Activated CD8-positive, alpha-beta T cell treated with anti-CD3 and anti-CD28 coated beads for 36 hours (primary cell): ENCODE measurements at places on chromosomes 12 and 14. TPM values are rescaled to one million over a fixed set of nuclear protein-coding genes. Genes with fewer than 3 reads are reported as not detected.

- DNase-seq: peak; percentile 93
Measured at GRCh38 chr12:116559162-116559935, at the start of gene MAP1LC3B2. Gene MAP1LC3B2, plus strand, starts transcription at chr12:116559381. Its CDS starts 16,562 bp downstream, at chr12:116575943.

DNA sequence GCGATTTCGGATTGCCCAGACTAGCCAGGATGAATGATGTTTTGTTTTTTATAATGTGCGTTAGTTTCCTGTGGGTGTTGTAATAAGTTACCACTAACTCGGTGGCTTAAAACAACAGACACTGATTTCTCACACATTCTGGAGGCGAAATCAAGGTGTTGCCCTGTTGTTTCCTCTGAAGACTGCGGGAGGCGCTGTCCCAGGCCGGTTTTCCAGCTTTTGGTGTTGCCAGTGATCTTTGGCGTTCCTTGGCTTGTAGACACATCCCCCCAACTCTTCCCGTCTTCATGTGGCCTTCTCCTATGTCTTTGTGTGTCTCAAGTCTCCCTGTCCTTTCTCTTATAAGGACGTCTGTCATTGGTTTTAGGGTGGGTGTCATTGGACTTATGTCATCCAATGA is 267.7 kb downstream of the AACS start:
- DNase-seq: no peak

DNA sequence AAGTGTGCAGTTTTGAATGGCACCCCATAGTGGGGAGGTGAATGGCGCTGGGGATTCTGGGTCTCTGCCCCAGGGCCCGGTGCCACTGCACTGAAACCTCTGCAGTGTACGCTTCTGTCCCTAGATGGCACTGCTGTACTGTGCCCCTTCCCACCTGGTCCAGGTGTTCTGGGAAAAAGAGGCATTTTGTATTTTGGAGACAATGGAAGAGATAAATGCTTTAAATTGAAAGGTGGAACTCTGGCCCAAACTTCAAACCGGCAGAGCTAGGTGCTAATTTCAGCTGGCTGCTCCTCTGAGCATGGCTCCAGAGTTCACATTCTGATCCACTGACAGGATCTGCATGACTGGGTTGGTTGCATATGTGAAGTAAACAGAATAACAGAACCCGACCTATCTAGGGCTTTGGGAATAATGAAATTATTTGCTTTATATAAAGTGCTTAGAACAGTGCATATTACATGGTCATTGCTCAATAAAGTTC is 52.2 kb downstream of the KRT80 start:
- peak; percentile 56 for DNase-seq

DNA sequence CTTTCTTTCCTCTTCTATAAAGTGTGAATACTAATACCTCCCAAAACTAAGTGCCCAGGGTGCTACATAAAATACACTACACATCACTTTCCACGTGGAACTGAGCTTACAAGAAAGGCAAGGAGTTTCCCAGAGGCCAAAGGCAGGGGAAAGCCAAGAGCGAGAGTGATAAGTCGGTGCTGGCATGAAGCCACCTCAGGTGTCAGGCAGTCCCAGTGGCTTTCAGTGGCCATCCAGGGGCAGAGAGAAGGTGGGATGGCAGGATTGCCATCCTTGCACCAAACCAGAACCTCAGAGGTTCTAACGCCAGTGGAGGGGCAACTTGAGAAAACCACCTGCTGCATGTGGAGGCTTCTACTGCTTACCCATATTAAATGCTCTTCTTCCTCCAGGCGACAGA is 79.7 kb upstream of the DIO3 start:
- DNase-seq: no peak

DNA sequence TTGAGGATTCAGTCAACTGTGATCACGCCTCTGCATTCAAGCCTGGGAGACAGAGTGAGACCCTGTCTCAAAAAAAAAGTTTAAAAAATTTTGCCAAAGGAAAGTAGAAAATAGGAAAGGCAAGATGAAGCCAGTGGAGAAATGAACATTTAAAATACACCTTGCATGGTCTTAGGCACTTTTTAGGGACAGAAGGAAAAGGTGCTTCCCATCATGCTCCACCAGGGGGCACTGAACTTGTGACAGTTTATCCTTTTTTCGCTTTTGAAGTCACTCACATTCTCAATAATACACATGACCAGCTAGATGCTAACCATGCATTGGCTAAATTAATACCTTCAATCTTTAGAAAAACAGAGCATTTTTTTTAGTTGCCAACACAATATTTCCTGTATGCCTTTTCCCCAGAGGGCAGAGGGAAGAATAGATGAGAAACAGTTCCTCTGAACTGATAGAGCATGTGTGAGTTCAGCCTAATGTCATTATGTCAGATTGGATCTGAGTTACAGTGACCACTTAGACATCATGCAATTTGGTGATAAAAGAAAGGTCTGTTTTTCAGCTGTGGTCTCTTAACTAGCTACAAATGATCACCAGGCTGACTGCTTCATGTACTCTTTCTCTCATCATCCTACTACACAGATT is 221.8 kb upstream of the SSTR1 start:
- DNase-seq: peak; percentile 67

DNA sequence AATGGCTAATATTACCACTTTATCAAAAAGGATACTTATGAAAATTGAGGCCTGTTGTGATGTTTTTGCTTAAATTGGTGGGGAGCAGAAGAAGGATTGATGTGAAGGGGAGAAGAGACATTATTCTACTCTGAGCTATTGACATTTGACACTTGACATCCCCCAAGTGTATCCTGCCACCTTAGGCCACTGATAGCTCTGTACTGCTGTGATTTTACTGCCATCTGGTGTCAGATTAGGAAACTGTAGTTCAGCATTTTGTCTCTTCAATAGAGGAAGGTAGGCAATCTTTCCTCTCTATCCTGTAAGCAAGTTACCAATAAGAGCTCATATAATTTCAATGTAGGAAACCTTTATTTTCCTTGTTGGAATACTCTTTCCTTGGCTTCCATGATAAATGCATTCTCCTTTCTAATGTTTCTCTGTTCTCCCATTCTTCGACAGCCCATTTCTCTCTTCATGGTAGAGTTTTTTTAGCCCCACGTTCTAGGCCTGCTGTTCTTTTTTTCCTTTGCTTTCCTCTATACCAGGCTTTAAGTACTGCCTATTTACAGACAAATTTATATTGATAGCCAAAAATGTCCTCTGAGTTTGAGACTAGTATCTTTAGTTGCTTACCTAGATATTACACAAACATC is 46.3 kb downstream of the PPHLN1 start:
- peak; percentile 19 for DNase-seq

GRCh38 chr14:77344377-77344996 is 23.7 kb downstream of the GSTZ1 start:
- DNase-seq: no peak

GRCh38 chr12:52280319-52280795 is 5.9 kb downstream of the KRT86 start:
- DNase-seq: no peak

GRCh38 chr12:109770104-109770860 is 56.7 kb downstream of the FAM222A start:
- DNase-seq: no peak

GRCh38 chr12:13772264-13772663 is 209.1 kb downstream of the GRIN2B start:
- no peak for DNase-seq

DNA sequence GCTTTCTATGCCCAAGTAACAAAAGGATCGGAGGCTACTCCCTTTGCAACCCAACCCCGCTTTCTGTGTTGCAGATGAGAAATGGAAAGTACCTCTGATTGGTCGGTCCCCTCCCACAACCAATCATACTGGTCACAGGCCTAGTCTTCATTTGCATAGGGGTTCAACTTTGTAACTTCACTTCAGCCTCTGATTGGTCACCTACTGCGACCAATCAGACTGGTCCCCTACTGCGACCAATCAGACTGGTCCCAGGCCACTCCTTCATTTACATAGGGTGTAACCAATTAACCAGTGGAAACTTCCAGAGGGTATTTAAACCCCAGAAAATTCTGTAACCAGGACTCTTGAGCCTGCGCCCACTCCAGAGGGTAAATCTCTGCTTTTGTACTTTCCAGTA is 906.4 kb upstream of the TMEM132C start:
- DNase-seq: no peak

DNA sequence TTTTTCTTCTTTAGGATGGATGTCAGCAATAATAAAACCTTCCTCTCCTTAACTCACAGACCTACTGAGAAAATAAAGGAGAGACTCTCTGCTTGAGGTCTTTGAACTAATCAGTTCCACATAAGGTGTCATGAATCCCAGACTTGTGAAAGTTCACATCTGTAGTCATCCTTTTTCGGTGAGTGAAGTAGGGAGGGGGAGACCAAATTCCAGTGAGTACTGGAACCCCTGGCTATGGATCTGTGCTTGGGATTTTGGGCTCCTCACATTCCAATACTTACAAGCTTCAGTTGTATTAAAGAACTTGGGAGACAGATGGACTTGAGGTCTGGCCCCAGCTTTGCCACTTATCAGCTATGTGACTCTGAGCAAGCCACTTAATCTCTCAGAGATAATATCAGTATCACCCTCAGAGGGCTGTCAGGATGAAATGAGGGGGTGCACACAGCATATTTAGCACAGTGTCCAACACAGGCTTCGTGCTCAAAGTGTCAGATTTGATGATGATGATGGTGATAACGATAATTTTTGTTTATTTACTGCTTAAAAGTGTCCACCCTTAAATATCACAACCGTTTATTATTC is 34.8 kb upstream of the APPL2 start:
- no peak for DNase-seq

DNA sequence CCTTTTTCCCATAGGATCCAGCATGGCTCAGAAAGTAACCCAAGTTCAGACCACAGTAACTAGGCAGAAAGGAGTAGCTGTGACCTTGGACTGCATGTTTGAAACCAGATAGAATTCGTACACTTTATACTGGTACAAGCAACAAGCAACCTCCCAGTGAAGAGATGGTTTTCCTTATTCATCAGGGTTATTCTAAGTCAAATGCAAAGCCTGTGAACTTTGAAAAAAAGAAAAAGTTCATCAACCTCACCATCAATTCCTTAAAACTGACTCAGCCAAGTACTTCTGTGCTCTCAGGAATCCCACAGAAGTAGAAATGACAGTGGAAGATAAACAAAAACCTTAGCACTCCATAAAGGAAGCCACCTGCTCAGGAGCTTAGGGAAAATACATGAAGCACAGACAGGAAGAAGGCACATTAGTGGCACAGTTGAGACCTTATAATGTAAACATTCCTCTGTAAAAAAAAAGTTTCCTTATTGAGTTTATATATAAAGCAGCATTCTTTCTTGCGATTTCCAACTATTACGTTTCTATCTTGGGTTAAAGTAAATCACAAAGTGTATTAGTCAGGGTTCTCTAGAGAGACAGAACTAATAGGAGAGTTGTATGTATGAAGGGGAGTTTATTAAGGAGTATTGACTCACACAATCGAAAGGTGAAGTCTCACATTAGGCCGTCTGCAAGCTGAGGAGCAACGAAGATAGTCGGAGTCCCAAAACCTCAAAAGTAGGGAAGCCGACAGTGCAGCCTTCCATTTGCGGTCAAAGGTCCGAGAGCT is 398.4 kb downstream of the DAD1 start:
- DNase-seq: no peak

DNA sequence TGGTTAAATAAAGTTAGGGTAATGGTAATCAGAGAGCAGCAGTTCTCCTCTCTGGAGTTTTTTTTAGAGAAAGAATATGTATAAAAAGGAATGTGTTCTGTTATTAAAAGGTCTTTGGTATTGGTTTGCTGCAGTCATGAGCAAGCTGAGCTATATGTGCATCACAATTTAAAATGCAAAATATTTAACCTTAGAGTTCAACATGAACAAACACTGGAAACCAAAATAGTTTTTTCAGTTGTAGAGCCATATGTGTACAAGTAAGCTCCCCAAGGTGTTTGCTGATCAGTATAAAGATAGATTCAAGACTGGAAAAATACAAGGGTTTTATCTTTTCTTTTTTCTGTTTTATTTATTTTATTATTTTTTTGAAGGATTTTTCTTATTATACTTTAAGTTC is 245.0 kb downstream of the NUBPL start:
- no peak for DNase-seq

- no peak for DNase-seq
Measured at GRCh38 chr12:105359856-105360255, 29.4 kb downstream of the C12orf75 start.

- no peak for DNase-seq
Measured at GRCh38 chr12:87020071-87020470, 763.9 kb upstream of the MGAT4C start.

GRCh38 chr12:30437044-30437443 is 258.6 kb downstream of the IPO8 start:
- DNase-seq: no peak

- DNase-seq: no peak
Measured at GRCh38 chr12:122243965-122244364, 18.1 kb upstream of the DIABLO start.

- no peak for DNase-seq
Measured at GRCh38 chr12:124812979-124813378, 50.7 kb downstream of the SCARB1 start.

- no peak for DNase-seq
Measured at GRCh38 chr12:69343885-69344612, 4.1 kb upstream of the LYZ start.

GRCh38 chr12:104793285-104793684 is 164.8 kb downstream of the SLC41A2 start:
- no peak for DNase-seq

- DNase-seq: no peak
Measured at GRCh38 chr12:948238-948637, 1.3 kb downstream of the RAD52 start.

DNA sequence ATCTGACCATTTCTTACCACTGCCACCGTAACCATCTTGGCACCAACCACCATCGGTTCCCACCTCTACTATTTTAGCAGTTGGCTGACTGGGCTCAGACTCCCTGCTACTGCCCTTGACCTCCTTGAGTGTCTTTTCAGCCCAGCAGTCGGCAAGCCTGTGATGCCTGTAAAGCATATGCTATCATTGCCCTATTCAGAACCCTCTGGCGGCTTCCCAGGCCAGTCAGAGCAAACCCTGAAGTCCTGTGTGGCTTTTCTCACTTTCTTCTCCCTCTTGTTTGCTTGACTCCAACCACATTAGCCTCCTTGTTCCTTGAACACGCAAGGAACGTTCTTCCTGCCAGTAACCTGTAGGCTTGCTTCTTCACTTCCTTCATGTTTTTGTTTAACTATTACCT is 6.2 kb downstream of the IRAK3 start:
- DNase-seq: no peak

GRCh38 chr14:102982852-102983470 is 60.5 kb downstream of the AMN start:
- no peak for DNase-seq

Gene INHBE
- 1.7 TPM for total RNA-seq

Gene KRT79
- total RNA-seq: 0.87 TPM

Gene PPP1R36
- not detected for total RNA-seq

Gene MDGA2
- not detected for total RNA-seq

Gene FOXA1
- not detected for total RNA-seq

Gene KCNMB4
- total RNA-seq: 1.3 TPM

Gene TAS2R10
- not detected for total RNA-seq

Gene DHH
- 0.14 TPM for total RNA-seq

Gene SLC4A8
- total RNA-seq: 2.7 TPM

Gene PSMC6
- total RNA-seq: 105 TPM

Gene WDR89
- total RNA-seq: 30.9 TPM

Gene PLEKHG7
- not detected for total RNA-seq

Gene TEAD4
- total RNA-seq: 4.5 TPM

Gene CLEC9A
- not detected for total RNA-seq

Gene OR6C3
- not detected for total RNA-seq

Gene XPOT
- total RNA-seq: 180 TPM

Gene HHIPL1
- 0.05 TPM for total RNA-seq
